Neural crest cell (in vitro differentiated cells): ENCODE measurements at places on chromosomes 3 and 15. TPM values are rescaled to one million over a fixed set of nuclear protein-coding genes. Genes with fewer than 3 reads are reported as not detected.
A peak's percentile ranks its signal among the peaks of the same experiment; 100 is the strongest.

The PLOD2 gene
- 12.7 and 13.0 TPM in 2 replicates for total RNA-seq

The DENND4A gene
- total RNA-seq, result 9.1 and 11.2 TPM in 2 replicates

The SNTN gene
- not detected in 2 replicates for total RNA-seq

The VGLL3 gene
- 3.2 and 6.1 TPM in 2 replicates for total RNA-seq

The PTX3 gene
- total RNA-seq, result 41.1 and 45.6 TPM in 2 replicates

The MYO1E gene
- 26.1 and 34.5 TPM in 2 replicates for total RNA-seq

The TMC3 gene
- total RNA-seq, result not detected in 2 replicates

The PROK2 gene
- 0.25 TPM in 1 of 2 replicates, not detected in the other for total RNA-seq

GRCh38 chr15:51335087-51335486 is 3.3 kb downstream of the CYP19A1 start:
- no peaks in the 10 kb centered on the region for H3K36me3 ChIP-seq
- no peaks in the 10 kb centered on the region for H3K4me1 ChIP-seq
- H3K27ac ChIP-seq, result no peak overlapping the region
- no peak for DNase-seq
- peaks cover 18% of the 10 kb centered on the region for H3K27me3 ChIP-seq

DNA sequence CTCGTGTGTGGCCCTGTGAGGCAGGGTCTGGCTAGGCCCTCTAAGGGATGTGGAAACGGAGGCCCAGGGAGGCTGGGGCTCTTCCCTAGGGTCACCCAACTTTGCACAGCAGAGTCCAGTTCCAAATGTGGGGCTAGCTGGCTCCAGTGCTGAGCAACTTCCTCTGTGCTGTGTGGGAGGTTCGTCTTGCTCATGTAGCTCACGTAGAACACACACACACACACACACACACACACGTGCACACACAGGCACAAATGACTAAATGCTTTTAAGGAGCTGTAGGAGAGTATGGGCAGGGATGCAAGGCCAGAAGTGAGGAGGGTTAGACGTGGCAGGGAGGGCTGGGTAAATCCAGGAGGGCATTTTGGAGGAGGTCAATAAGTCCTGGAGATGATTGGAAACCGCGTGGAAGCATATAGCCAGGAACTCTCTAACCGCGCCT is 213.8 kb downstream of the RPLP1 start:
- H3K4me1 ChIP-seq, result peaks cover 11% of the 10 kb centered on the region
- H3K4me3 ChIP-seq, result no peak overlapping the region
- peaks cover 6% of the 10 kb centered on the region for H3K27me3 ChIP-seq
- DNase-seq, result no peak
- no peaks in the 10 kb centered on the region for H3K36me3 ChIP-seq
- H3K27ac ChIP-seq, result no peak overlapping the region

DNA sequence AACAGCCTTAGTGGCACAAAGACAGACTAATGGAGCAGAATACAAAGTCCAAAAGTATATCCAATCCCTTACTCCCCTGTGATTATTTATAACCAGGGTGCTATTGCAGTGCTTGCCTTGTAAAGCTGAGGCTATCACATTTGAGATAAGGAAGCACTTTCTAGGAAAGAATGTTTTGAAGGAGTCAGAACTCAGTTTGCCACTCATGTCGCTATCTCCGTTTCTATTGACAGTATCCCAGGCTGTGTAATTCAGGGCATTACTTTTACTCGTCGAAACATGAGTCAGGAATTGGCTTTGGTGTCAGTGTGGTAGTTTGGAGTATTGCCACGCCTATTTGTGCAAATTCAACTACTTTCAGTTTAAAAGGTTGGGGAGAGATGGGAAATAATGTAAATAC is 78.4 kb downstream of the FBXL2 start:
- peaks cover 4% of the 10 kb centered on the region for H3K4me1 ChIP-seq
- H3K27me3 ChIP-seq, result no peaks in the 10 kb centered on the region
- no peaks in the 10 kb centered on the region for H3K36me3 ChIP-seq
- no peak overlapping the region for H3K27ac ChIP-seq
- DNase-seq, result no peak

GRCh38 chr15:101810456-101810855 is 1.5 kb upstream of the OR4F15 start:
- peaks cover 68% of the 10 kb centered on the region for H3K27me3 ChIP-seq
- no peaks in the 10 kb centered on the region for H3K36me3 ChIP-seq
- no peak for DNase-seq

- peaks cover 86% of the 10 kb centered on the region for H3K27me3 ChIP-seq
- no peak for DNase-seq
- no peaks in the 10 kb centered on the region for H3K36me3 ChIP-seq
- peaks cover 33% of the 10 kb centered on the region for H3K4me1 ChIP-seq
Observed at GRCh38 chr15:62883938-62884479, 158.5 kb upstream of the TPM1 start.

DNA sequence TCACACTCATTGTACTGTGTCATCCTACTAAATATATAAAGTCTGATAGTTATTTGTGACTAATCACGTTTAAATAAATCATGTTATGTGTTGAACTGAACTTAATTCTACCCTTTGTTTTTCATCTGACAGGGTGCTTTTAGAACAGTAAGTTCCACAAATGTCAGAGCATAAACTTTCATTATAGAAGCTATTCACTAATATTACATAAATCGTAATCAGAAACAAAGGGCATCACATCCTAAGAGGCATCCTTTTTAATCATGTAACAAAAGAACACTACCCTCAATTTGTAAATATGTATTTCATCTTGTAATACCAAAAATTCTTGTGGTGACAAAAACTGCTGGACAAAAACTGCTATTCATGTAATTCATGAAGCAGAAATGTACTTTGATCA is 50.8 kb downstream of the KCNH8 start:
- H3K4me3 ChIP-seq, result no peak overlapping the region
- H3K27me3 ChIP-seq, result no peaks in the 10 kb centered on the region
- no peak for DNase-seq
- H3K27ac ChIP-seq, result no peak overlapping the region
- H3K4me1 ChIP-seq, result peaks cover 13% of the 10 kb centered on the region
- H3K36me3 ChIP-seq, result no peaks in the 10 kb centered on the region

- DNase-seq, result no peak
- no peaks in the 10 kb centered on the region for H3K36me3 ChIP-seq
- H3K27ac ChIP-seq, result no peak overlapping the region
- H3K4me3 ChIP-seq, result no peak overlapping the region
- H3K4me1 ChIP-seq, result no peaks in the 10 kb centered on the region
Observed at GRCh38 chr3:67094167-67094566, 96.1 kb downstream of the KBTBD8 start.

DNA sequence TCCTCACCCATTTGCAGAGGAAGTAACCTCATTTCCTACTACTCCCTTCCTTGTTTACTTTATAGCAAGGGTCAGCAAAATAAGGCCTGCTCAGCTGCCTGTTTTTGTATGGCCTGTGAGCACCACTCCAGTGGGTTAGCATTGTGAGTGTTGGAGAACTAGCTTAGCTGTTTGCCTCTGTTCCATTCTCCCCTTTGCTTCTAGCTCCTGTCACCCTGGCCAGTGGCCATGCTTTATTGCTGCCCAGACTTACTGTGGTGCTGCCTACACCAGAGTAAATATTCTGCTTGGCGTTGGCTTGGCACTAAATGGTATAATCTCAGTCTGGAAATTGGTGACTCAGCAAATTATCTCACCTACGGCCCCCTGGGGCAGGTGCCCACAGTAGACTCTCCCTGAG is 8.8 kb downstream of the PDCD6IP start:
- H3K4me3 ChIP-seq, result no peak overlapping the region
- no peaks in the 10 kb centered on the region for H3K27me3 ChIP-seq
- H3K36me3 ChIP-seq, result peaks cover 22% of the 10 kb centered on the region
- DNase-seq, result no peak
- peaks cover 9% of the 10 kb centered on the region for H3K4me1 ChIP-seq
- peak overlapping the region; percentile 48 for H3K27ac ChIP-seq

- H3K27me3 ChIP-seq, result peaks cover 100% of the 10 kb centered on the region
- peaks cover 81% of the 10 kb centered on the region for H3K4me1 ChIP-seq
- DNase-seq, result peak; percentile 30
- H3K4me3 ChIP-seq, result peak overlapping the region; percentile 92
- H3K36me3 ChIP-seq, result peaks cover 7% of the 10 kb centered on the region
- H3K27ac ChIP-seq, result peak overlapping the region; percentile 78
Observed at GRCh38 chr3:147393261-147393942, 12.9 kb downstream of the ZIC4 start.
